Fibroblast of skin of right biceps (primary cell): ENCODE measurements at places on chromosomes 4 and X.
A peak's percentile ranks its signal among the peaks of the same experiment; 100 is the strongest.

DNA sequence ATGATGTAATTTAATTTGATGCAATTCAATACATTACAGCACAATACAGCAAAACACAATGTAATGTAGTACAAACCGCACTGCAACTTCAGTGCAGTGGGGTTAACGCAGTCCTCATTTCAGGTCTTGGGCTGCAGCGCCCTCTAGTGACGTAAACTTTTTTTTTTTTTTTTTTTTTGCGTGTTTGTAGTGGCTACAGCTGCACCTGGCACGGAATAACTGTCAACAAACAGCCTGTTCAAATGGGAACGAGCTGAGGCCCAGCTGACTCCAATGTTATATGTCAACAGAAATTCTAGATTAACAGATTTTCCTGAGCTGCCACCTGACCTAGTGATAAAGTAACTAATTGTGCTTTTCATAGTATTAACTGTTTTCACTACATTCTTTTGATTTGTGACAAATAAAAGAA, 33.5 kb upstream of the RASSF6 start:
- peak; percentile 64 for DNase-seq

GRCh38 chrX:2136848-2137247, 363.9 kb downstream of the DHRSX start:
- DNase-seq: no peak

DNA sequence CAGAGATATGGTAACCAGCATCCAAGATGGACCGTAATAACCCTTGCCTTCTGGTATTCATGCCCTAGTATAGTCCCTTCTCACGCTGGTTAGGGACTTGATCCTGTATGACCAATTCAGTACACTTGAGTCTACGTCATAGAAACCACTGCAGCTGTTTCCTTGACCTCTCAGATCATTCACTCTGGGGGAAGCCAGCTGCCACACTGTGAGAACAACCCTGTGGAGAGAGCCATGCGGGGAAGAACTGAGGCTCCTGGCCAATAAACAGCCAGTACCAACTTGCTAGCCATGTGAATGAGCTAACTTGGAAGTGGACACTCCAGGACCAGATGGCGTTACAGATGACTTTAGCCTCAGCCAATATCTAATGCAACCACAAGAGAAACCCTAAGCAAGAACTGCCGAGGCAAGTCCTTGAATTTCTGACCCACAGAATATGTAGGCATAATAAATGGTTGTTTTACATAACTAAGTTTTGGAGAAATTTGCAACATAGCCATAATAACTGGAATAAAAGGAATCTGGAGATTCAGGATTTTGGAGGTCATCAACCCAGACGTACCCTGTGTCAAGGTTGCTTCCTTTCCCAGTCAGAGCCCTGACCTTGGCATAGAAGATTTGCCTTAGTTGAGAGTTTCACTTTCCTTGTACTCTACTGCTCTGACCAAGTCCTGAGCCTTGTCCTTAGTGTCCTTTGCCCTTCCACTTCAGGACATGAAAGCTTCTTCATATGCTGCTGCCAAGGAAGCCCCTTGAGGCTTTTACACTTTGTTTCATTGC, 87.3 kb upstream of the ZNF81 start:
- peak; percentile 1 for DNase-seq

DNA sequence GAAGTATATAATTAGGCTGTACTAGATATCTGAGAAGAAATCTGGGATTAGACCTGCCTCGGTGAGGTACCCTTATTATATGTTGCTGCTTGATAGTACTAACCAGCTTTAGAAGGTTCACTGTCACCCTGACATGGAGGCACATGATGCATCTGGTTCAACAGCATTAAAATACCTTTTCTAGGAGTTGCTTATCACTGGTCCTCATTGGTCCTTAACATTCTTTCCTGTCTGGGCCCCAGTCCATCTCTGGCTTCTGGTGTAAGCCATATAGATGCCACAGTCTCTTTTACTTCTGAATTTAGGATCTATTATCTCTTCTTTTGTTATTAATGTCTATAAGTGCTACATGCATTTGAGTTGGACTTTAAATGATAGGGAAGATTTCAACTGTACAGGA, 40.2 kb downstream of the GPRIN3 start:
- DNase-seq: no peak

DNA sequence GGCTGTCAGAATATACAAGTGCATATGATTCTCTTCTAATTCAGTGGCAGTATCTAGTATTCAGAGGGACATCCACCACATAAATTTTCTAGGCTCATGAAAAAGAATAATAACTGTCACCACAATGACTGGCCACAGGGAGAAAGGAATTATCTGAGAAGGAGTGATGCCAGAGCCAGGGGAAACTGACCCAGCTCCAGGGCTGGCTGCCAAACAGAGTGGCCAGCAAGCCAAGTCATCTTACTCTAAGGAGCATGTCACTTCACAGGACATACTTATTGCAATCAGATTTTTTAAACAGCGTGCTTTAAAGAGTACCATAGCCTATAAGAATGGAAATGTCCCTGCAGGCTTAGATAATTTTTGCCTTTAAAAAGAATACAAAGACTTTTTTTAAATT, 5.8 kb upstream of the SEPTIN11 start:
- no peak for DNase-seq

DNA sequence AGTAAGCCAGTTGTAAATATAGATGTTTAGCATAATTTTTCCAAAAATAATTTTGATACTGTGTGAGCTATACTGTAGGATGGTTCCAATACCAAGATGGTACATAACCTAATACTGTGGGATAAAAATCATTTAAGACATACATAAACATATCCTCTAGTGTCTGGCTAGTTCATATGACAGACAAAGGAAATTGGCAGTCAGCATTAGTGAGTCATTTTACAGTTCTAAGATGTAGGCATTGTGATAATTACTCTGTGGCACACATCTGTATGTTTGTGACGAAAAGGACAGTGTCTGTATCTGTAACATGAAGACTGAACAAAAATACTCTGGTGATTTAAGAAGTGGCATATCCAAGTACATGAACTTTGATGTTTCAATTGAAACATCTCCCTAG, 49.6 kb downstream of the UGT2A2 start:
- no peak for DNase-seq

- no peak for DNase-seq
Measured at GRCh38 chr4:43567644-43568043, 675.1 kb downstream of the GRXCR1 start.

GRCh38 chrX:97065066-97065465, 181.4 kb downstream of the RPA4 start:
- DNase-seq: no peak

DNA sequence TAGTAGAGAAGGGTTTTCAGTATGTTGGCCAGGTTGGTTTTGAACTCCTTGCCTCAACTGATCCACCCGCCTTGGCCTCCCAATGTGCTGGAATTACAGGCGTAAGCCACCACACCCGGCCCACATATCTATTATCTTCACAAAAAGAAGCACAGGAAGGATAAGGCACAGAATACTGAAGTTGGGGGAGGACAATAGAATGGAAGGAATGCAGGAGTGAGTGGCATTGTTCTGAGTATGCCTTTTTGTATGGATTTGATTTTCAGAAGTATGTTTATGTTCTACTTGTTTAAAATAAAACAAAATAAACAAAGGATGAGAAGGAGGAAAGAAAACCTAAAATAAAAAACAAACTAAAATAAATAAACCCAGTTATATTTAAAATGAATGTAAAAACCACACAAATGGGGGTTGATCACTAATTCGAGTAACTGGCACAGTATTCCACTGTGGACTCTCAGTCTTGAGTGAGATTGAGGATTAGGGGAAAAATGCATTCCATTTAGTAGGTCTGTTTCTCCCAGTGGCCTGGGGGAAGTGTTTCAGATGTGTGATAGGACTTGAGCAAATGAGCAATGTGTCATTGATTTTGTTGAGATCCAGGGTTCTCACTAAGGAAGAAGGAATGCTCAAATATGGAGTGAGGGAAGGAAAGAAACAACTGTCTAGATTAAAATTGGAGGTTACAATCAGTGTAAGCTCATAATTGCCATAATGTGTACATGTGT, 109.0 kb upstream of the C1QTNF7 start:
- DNase-seq: peak; percentile 77

GRCh38 chrX:10754445-10754844, 134.1 kb upstream of the MID1 start:
- DNase-seq: no peak

GRCh38 chr4:89242864-89243732, 64.5 kb downstream of the GPRIN3 start:
- DNase-seq: no peak

GRCh38 chrX:74178536-74178935, 125.4 kb upstream of the ZCCHC13 start:
- DNase-seq: no peak

- no peak for DNase-seq
Measured at GRCh38 chrX:122941806-122942205, 242.3 kb upstream of the GRIA3 start.

GRCh38 chrX:144586756-144587155, 660.5 kb upstream of the SPANXN1 start:
- peak; percentile 1 for DNase-seq

DNA sequence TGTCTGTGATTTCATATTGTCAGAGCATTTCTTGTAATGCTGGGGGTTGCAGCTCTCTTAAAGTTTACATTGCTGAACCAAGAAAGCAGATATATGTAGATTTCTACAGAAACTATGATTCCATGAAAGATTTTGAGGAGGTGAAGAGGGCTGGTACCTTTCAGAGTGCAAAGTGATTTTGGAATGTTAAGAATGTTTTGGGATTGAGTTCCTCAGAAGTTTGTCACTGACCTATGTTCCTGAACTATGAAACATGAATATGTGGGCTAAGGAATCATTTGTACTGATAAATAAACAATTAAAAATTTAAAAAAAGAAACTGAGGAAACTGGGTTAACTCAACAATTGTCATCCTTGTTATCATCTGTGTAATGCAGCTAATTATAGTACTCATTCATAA, 12.3 kb upstream of the CHIC2 start:
- peak; percentile 62 for DNase-seq

DNA sequence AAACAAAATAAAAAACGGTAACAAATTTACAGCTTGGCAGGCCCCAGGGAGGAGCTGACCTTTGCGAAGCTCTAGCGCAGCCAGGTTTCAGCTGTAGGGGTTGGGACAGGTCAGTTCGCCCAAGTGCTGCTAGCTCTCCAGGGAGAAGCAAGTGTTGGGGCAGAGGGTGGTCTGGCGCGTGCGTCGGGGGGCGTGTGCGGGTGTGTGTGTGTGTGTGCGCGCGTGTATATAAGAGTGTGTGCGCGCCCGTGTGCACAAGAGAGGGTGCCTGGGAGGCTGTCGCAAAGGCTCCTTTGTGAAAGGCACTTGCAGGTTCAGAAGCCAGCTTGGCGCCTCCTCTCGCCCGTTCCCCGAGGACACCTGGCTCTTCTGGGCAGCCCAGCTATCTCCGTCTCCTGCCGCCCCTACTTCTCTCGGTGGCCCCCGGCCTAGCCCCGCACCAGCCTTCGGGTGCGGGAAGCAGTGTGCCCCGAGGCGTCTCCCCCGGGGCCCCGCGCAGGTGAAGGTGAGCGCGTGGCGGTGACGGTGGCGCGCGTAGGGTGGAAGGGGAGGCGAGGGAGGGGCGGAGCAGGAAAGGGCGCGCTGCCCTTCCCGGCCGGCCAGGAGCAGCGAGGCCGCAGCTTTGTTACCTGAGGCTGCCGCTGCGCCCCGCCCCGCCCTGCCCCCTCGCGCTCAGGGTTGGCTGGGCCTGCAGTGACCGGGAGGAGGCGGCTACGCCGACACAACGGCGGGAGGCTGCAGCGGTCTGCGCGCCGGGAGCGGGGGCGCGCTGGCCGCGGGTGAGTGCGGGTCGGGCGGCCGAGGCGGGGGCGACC, at the start of gene FHDC1:
Gene FHDC1 (plus strand): TSS at position 693 of the 815 bp plus-strand sequence. CDS start 6,735 bp downstream, outside the sequence.
- no peak for DNase-seq
